ENCODE measurements at places on chromosomes 5 and 9.

DNA sequence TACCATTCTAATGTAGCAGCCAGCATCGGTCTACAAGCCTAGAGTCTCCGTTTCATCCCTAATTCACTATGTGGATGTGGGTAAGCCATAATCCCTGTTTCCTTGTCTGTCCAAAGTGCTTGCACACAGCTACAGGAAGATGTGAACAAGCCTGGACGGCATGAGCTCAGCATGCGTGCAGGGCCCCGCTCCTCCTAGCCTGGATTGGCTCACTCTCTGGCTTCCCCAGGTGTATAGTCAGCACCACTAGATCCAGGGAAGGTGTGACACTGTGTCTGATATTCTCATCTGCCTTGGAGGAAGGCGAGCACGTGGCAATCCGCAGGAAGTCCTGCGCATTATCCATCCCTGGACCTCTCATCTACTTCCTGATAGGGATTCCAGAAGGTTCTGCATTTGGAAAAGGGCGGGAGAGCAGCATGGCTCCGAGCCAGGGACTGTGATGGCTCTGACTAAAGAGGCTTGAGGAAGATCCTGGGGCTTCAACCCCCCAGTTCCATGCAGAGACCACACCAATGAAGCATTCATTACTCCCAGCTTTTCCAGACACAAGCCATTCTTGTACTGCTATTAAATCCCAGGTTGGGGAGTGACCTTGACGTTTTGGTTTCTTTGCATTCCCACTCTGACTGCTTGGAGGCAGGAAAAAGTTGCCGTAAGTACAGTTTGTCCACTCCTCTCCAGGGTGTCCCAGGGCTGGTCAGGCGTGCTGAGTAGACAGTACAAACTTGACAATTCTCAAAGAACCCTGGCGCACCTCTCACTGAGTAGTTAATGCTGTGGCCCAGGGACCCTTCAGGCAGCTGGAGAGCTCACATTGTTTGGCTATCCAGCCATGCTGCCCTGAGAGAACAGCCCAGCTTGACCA is 65.6 kb downstream of the PSD2 start:
- no peak for DNase-seq

DNA sequence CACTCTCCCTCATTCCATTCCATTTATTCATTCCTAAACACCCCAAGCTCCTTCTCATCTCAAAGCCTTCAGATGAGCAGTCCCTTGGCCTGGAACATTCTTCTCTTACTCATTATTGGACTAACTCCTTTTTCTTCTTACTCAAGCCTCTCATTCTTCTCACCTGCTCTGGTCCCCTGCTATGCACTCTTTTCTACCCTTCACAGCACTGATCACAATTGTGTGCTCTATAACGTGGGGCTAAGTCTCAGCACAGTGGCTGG is 212.4 kb downstream of the MAPKAP1 start:
- DNase-seq = no peak

GRCh38 chr9:33172256-33173238 is 5.4 kb upstream of the B4GALT1 start:
- no peak for DNase-seq

GRCh38 chr5:142263346-142263745 is 61.5 kb downstream of the SPRY4 start:
- no peak for DNase-seq

GRCh38 chr9:133945977-133946753 is 46.0 kb downstream of the VAV2 start:
- no peak for DNase-seq
